ENCODE measurements at places on chromosomes 4 and X.

DNA sequence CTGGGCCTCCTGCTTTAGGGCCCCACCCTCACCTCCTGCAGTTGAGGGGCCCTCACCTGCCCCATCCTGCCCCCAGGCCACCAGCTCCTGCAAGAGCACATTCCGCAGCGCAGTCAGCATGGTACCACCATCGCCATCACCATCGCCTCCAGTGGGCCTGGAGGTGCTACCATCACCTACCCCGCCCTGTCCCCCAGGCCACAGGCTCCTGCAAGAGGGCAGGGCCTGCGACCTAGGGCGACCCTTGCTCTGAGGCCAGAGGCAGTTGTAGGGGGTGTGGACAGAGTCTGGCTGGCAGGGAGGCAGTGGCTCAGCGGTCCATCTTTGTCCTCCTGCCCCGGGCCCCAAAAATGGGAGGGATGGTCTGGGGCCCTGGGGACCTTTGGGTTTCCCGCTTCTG lies 3.9 kb upstream of the HAUS7 start:
- DNase-seq: no peak

GRCh38 chrX:41153957-41154356 lies 68.7 kb downstream of the USP9X start:
- DNase-seq: no peak

- DNase-seq: no peak
Measured at GRCh38 chrX:31132821-31133241, 61.0 kb upstream of the FTHL17 start.

GRCh38 chrX:149522916-149523315 lies 17.8 kb upstream of the IDS start:
- DNase-seq: no peak

DNA sequence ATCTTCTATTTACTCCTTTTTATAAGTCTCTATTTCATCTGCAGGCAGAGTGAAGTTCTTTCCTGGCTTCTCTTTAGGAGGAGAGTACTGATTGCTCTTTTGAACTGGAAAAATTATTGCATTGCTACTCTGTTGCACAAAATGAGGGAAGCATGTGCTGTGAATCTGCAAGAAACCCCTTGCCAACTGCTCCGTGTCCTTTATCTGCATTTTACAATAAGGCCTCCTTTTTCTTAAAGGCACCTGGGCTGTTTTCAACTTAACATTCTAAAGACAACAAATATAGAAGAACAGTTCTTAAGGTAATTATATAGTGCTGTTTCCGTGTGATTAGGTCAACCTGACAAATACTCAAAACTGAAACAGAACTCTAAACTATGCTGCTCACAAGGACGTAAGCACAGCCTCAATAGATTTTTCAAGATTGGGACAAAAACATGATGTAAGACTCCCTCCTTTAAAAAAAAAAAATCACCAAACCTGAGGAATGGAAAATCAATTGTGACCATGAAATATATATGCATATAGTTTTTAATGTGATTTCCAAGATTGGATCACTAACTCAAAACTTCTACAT lies 716.6 kb upstream of the INTU start:
- no peak for DNase-seq

DNA sequence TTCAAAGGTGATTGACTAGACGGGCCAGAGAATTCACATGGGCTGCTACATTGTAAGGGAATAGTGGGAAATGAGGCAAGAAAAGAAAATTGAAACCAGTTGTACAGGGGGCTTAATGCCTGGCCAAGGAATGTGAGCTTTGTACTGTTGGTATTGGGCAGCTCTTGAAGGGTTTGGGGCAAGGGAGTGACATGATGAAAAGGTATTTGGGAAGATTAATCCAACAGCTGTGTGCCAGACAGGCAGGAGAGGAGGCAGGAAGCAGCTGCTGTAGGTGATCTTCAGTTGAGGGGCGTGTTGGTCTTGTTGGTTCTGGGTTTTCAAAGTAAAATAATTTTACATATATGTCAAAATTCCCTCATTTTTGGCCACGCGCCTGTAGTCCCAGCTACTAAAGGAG lies 384.5 kb upstream of the TENM3 start:
- no peak for DNase-seq

DNA sequence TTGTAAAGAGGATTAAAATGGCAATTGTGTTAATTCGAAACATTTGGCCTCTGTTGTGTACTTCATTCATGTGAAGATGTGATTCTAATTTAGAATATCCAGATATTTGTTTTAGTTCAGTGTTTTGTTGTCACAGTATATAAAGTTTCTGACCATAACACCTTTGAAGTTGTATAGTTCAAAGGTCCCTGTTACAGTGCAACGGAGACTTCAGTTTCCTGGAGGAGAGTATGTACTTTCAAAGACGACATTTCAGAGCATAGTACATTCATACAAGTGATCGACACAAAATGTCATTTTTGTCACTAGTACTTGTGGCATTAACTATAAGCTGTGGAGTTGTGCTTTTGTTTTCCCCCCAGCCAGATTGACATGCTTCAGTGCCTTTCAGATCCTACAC lies 372.8 kb upstream of the MAGEB2 start:
- no peak for DNase-seq

DNA sequence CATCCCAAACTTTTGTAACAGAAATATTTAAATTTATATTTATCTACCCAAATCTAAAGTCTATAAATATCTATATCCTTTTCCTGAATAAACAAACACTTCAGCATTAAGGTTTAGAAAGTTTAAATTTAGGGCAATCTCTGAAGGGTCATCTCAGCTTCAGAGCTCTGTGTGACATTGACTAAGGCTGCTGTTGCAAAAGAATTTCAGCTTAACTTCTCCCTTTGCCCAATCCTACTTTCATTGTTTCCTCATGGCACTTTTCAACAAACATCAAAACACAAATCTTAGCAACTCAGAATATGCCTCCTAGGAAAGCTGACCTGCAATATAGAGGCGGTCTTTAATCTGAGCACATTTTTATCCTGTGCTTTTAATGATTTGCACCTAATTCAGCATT lies 79.7 kb upstream of the BANK1 start:
- DNase-seq: no peak

- DNase-seq: no peak
Measured at GRCh38 chr4:12729384-12729783, 754.8 kb downstream of the RAB28 start.

- no peak for DNase-seq
Measured at GRCh38 chrX:31260351-31260750, 188.5 kb upstream of the FTHL17 start.

DNA sequence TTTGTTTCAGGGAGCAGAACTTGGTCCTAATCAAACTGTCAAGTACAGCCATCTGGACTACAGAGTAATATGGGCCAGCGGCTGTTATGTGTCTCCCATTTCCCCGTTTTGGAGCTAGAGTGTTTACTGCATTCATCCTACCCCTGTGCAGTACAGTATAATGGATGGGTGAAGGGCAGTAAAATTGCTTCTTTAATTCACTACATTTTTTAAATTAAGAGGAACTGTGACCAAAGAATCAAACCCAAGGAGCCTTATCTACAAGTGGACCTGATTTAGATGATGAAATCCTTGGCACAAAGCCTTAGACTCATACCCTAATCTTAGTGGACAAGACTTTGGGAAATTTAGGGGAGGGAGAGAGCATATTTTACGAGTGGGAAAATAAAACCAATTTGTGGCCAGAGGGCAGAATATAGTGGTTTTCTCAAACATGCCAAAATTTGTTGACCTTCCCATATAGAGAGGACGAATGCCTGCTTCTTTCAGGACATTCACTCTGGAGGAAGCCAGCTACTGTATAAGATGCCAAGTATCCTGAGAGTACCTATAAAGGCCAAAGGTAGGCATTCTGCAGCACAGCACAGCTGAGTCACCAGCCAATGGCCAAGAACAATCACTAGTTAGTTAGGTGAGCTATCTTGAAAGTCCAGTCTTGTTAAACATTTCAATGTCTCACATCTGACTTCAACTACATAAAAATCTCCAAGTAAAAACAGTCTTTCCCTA lies 253.8 kb upstream of the KCNIP4 start:
- DNase-seq: no peak

GRCh38 chr4:14513471-14513870 lies 488.8 kb upstream of the CPEB2 start:
- DNase-seq: no peak

DNA sequence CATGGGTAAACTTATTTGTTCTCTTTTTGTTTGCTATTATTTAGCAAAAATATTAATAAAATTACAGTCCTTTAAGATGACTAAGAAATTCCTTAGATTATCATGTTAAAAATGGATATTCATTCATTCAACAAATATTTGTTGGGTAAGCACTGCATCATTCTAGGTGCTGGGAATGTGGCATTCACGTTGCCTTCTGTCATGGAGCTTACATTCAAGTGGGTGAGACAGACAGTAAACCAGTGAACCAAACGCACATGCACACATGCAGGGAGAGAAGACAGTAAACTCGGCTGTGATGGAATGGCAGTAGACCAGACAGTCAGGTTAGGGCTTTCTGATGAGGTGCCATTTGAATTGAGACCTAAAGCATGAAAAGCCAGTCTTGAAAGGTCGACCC lies 91.8 kb downstream of the STOX2 start:
- DNase-seq: no peak

Measured in CD4-positive, alpha-beta T cell (primary cell).